Stimulated activated CD8-positive, alpha-beta memory T cell treated with anti-CD3 and anti-CD28 coated beads, Interleukin-2, amount 100 ng/mL, for 1 hour (primary cell): ENCODE measurements at places on chromosomes 3 and 15.

- DNase-seq = no peak
These were observed 805.7 kb downstream of the TUSC7 start for GRCh38 chr3:117515309-117515708.

DNA sequence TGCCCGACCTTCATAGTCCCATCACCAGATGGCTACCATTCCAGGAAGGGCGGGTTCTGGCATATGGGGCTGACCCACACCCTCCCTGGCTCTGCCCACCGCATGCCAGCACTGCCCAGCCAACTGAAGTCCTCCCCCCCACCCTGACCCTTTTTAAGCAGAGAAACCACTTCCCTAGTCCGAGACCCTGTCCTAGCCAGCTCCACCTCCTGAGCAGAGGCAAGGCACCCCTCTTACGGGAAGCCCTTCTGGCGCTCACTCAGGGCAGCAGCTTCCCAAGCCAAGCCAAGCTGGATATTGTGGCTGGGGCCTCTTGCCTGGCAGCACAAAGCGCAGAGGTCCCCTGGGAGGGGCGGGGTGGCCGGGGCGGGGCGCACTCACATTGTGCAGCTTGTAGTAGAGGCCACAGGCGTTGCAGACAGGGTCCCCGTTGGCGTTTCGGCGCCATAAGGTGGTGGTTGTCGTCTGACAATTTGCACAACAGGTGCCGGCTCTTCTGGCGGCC is 11.5 kb downstream of the GATA2 start:
- no peak for DNase-seq

DNA sequence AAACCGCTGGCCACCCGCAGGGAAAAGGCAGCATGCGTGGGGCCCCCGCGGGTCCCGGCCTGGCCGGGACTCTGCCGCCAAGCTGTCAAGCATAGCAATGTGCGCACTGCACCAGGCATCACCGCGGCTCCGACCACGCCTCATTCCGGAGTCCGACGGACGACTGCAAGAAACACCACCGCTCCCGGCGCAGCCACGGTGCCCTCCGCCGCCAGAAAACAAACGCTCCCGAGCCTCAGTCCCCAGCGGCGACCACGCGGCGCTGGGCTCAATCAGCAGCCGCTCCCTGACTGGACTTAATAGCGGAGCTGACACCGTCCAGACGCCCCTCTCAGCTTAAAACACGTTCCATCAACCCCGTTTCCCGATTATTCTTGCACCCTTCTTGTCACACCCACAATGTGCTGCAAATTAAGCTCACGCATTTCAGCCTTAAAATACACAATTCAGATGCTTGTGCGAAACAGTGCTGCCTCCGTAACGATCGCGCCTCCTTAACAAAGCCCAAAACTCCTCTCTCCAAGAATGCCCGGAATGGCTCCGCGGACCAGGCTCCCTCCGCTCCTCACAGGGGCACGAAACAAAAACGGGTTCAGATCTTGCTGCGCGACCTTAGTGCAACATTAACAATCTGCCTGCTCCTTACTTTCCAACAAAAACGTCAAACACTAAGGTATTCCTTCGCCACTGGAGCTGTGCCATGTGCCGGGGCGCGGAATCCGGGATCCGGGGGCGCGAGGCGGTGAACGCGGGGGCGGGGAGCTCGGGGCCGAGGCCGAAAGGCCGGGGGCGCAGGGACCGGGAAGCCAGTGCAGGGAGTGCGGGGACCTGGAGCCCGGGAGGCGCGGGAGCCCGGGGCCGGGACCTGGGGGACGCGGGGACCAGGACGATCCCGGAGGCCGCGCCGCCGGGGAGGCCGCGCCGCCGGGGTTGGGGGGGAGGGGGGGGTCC is 655 bp downstream of the CYFIP1 start:
- DNase-seq = no peak

- DNase-seq = no peak
These were observed 7.9 kb upstream of the MST1R start for GRCh38 chr3:49911611-49912010.

DNA sequence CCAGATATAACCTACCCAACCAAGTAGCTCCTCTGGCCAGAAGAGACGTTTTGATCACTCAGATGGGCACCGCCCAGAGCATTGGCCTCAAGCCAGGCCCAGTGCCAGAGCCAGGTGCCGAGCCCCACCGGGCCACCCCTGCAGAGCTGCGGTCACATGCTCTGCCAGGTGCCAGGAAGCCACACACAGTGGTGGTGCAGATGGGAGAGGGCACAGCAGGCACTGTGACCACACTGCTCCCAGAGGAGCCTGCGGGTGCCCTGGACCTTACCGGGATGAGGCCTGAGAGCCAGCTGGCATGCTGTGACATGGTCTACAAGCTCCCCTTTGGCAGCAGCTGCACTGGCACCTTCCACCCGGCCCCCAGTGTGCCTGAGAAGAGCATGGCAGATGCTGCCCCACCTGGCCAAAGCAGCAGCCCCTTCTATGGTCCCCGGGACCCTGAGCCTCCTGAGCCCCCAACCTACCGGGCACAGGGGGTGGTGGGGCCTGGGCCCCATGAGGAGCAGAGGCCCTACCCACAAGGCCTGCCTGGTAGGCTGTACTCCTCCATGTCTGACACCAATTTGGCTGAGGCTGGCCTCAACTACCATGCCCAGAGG is 19.1 kb upstream of the APEH start:
- no peak for DNase-seq

- DNase-seq = no peak
These were observed 37.4 kb upstream of the CILP start for GRCh38 chr15:65248511-65249255.

DNA sequence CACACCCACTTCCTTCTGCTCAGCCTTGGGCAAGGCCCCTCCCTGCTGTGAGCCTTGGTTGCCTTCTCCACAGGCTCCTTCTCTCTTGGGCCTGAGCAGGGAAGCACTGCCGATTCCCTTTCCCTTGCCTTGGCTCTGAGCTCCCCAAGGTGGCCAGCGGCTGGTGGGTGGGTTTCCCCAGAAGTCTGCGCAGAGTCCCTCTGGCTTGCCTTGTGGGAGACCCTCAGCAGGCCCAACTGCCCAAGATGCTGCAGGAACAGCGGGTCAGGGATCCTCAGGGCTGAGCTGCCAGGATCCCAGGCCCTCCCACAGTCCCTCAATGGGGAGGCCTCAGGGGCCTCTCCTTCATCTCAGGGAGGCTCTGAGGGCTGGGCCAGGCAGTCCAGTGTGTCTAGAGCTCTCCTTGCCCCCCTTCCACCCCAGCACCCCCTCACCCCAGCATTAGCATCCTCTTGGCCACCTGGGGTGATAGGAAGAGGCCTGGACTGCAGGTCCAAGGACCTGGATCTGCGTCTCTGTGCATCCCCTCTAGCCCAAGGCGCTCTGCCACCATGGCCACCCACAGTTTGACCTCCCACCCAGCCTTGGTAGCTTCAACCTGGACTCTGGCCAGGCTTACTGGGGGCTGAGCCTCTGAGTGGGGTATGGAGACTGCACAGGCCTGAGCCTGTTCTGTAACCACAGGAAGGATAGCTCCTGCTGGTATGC is 68.6 kb downstream of the EXOG start:
- DNase-seq = no peak

GRCh38 chr3:182807061-182807460 is 13.8 kb downstream of the ATP11B start:
- no peak for DNase-seq

DNA sequence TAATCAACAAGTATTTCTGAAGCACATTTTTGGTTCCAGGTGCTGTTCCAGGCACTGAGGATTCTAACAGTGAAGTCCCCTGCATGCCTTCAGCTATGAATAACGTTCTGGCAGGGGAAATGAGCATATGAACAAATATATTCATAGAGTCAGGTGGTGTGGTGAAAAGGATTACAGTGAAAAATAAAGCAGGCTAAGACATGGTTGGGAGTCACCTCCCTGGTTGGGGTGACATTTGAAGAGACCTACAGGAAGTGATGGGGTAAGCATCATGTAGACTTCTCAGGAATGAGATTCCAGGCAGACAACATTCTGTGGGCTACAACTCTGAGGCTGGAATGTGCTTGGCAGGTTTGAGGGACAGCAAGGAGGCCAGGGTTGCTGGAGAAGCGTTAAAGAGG is 15.0 kb downstream of the FRMD4B start:
- DNase-seq = no peak

GRCh38 chr15:101538177-101538576 is 48.7 kb upstream of the PCSK6 start:
- DNase-seq = no peak
